Thoracic aorta (tissue), 2 donors: ENCODE measurements at places on chromosomes 13 and 19.

DNA sequence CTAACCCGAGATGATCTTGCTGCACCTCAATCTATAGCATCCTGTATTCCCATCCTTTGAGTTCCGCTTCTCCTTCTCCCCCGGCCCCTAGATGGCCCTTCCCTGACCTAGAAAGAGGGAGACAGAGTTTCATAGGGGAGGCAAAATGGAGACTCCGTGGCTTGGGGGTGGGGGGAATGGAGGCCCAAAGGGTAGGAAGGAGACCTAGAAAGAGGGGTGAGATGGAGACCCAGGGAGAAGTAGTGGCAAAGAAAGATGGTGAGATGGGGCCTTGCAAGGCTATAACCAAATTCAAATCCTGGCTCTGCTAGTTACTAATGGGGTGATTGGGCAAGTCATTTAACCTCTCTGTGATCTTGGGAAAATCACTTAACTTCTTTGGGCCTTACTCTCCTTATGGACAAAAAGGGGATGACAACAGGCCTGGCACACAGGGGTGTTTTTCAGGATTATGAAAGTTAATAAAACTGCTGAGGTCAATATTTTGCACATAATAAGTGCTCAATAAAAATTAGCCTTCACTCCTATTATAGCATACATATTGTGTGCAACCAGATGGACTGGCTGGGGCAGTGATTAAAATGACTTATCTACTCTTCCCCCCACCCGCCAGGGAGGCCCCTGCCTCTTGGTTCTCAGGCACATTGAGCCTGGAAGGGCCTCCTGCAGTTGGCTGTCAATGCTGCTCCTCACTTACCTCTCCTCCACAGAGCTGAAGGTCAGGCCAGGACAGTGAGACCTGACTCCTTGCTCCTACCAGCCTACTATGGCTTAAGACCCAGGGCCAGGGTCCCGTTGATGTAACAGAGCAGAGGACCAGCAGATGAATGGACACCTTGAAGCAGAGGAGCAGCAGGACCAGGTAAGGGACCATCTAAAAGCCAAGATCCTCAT lies 633 bp downstream of the SPHK2 start:
- no peak for DNase-seq

GRCh38 chr13:44300895-44301638 lies 72.6 kb upstream of the SERP2 start:
- no peak for DNase-seq

DNA sequence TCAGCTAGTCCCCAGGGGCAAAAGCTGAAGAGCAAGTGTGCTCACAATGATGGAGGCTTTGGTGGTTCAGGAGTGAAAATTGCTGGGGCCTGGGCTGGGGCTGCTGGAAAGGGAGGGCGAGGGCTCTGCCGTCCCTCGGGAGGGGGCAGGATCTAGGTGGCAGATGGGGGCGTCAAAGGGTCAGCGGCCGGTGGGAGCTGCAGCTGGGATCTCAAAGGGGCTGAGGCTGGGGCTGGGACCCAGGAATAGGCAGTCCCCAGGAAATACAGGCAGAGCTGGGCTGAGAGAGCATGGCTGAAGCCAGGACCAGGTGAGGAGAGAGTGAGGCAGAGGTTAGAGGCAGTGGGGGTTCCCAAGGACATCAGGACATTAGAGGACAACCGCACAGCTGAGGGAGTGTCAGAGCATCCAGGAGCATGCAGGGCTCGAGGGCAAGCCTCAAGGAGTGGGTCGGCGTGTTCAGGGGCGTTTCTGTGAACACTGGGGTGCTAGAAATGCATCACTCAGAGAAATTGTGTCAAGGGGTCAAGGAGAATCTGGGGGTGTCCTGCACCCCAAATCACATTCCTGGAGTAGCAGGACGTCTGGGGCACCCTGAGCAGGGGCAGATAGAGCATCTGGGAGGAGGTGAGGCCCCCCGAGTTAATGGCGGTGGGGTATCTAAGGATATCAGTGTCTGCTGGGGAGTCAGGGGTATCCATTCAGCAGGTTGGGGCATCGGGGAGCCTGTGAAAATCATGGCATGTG lies 1.2 kb upstream of the SYNE4 start:
- DNase-seq = no peak

DNA sequence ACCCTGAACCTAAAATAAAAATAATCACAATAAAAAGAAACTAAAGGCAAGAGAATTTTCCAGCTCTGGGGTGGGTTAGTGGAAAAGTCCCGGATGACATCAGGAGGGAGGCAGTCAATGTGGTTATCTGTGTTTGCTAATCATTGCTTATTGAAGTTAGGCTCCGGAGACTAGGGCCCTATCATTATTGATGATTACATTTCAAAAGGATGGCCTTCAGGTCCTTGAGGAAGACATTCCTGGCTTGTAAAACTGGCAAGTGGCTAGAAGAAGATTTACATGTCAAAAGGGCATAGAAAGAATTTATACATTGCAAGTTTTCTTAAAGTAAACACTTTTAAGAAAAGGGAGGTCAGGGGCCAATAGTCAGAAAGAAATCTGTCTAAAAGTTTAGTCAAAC lies 123.4 kb downstream of the POSTN start:
- DNase-seq = no peak

GRCh38 chr13:49453465-49453864 lies 9.4 kb downstream of the SETDB2 start:
- no peak for DNase-seq
